Activated T-cell treated with anti-CD3 and anti-CD28 coated beads, Interleukin-2, amount 50 U/mL, for 4 hours (primary cell): ENCODE measurements at places on chromosomes 7 and 10. TPM values are rescaled to one million over a fixed set of nuclear protein-coding genes. Genes with fewer than 3 reads are reported as not detected.

The SFRP4 gene
- not detected for total RNA-seq

The PLAU gene
- 0.82 TPM for total RNA-seq

The FAM25G gene
- not detected for total RNA-seq

The PPP1R17 gene
- not detected for total RNA-seq

The HSPA12A gene
- 0.15 TPM for total RNA-seq

The MYL10 gene
- not detected for total RNA-seq

The DNAH11 gene
- under 0.01 TPM for total RNA-seq

The HTR7 gene
- not detected for total RNA-seq

The TAS2R5 gene
- total RNA-seq = 0.20 TPM

The ZNF736 gene
- 14.8 TPM for total RNA-seq

The PITX3 gene
- 0.25 TPM for total RNA-seq
